Omental fat pad (tissue), 4 donors: ENCODE measurements at places on chromosomes 13 and 19.

DNA sequence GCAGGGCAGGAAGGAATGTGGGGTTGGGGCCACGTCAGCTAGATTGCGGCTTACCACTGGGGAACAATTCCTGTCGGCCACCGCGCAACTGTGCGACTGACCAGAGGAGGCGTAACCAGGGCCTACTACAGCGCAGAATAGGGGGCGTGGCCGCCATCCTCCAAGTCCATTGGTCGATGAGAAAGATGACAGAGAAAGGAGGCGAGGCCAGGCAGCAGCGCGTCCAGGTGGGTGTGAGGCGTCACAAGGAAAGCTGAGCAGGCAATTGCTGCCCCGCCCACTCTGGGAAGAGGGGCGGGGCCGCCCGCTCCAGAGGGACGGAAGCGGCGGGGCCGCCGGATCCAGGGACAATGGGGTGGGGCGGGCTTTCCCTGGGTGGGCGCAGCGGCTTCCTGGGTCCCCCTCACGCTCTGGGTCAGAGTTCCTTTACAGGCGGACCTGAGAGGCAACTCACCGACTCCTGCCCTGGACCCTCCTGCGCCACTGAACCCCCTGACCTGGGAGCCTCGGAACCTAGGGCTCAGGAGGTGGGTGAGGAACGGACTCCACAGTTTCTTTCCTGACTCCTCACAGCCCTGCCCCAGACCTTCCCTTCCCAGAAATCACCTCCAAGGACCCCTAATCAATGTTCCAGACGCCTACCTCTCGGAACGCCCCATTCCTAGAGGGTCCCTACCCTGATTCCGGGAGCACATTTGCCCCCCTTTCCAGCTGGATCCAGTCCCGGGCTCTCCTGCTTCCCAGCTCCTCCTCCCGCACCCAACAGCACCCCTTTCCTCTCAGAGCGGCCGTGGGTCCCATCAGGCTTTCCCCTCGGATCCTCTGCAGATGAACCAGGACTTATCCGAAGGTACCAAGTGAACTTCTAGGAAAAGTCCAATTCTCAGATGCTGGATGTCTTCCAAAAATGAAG, 101.5 kb upstream of the ZNF492 start:
- peak; percentile 88 for DNase-seq

- DNase-seq: no peak
Observed at GRCh38 chr19:45464274-45464673, 3.5 kb upstream of the FOSB start.

DNA sequence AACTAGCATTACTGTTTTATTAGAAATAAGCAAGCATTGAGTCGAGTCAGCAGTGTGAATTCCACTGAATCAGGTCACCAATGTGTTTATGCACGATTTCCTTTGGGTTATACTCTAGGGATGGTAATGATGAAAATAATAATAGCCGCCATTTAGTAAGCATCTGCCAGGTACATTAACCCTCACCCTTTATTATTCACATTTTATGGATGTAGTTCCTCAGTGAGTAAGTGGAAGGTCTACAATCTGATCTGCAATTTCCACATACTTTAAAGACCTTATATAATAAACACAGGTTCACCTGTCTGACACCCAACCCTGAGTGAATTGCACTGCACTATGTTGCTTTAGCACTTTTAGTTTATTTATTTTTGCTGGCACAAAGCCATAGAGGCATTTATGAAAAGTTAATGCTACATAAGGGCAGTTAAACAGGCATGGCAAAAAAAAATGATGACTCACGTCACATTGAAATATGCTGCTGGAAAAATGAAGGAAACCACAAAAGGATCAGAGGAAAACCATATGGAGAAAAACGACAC, 122.4 kb downstream of the TRPC4 start:
- DNase-seq: no peak

DNA sequence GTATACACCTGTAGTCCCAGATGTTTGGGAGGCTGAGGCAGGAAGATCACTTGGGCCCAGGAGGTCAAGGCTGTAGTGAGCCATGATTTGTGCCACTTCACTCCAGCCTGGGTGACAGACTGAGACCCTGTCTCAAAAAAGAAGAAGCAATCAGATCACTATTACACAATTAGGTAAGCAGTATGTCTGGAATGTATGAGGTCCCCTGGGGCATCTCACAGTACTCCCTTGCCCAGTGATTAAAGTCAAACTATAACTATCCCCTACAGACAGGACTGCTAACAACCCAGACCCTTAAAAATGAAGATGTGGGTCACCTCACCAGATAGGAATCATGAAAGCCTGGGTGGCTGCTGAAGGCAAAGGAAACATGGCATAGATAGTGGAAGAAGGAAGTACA, 9.4 kb upstream of the PAN3 start:
- no peak for DNase-seq

- no peak for DNase-seq
Observed at GRCh38 chr13:76086729-76087128, 450.6 kb downstream of the LMO7 start.

DNA sequence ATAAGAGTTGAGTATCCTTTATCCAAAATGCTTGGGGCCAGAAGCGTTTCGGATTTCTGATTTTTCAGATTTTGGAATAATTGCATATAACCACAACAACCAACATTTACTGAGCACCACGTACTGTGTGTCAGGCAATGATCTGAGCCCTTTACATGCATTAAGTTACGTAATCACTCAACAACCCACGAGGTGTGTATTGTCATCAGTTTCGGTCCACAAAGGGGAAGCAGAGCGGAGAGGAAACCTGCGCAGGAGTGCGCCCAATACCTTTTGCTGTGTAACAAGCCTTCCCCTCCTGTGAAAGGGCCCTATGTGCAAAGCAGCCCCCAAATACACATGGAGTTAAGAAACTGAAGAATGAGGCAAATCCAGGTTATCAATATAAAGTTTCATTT, 20.7 kb upstream of the NLRP12 start:
- DNase-seq: no peak

GRCh38 chr19:13169769-13170168, 19.6 kb downstream of the IER2 start:
- DNase-seq: no peak
